ENCODE measurements at places on chromosomes 5 and 9.

DNA sequence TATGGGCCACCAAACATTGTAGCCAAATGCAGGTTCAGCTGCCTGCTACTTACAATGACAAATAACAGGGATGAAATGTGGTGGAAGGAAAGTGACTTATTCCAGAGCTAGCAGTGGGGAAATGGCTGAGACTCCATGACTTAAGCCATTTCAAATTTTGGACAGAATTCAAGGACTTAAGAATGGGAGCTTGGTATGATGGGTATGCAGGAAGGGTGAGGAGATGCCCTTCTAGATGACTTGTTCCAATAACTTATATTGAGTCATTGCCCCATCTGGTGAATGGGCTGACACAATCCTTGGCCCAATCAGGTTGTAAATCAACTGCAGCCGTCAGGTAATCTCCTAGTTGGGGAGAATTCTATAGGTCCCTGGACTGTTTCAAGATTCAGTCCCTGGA is 230.7 kb upstream of the SGCD start:
- DNase-seq = no peak

- no peak for DNase-seq
These were observed 53.0 kb upstream of the NXNL2 start for GRCh38 chr9:88481933-88482332.

DNA sequence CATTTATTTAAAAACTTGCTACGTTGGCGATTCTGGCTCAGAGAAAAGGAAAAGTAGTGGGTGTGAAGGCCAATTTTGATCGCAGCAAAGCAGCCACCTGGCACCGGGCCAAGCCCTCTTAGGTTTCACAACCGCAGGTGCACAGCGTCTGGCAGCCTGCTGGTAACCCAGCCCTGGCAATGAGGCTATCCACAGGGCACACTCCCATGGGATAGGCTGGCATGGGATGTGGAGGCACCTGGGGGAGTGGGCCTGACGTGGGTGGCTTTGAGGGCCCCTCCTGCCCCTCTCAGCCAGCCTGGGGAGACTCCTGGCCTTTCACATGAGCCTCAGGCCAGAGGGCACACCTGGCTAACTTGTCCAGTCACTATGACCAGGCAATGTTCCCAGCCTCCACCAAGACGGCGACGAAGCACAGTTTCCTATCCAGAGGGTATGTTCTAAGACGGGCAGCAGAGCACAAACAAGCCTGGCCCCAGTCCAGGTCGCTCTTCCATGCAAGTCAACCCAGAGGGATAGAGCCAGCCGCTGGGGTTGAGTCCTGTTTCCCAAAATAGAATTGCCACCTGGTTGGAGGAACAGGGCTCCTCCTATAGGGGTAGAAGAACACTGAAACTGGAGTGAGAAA is 19.0 kb downstream of the CMBL start:
- DNase-seq = no peak

- no peak for DNase-seq
These were observed 1.6 kb upstream of the LCN8 start for GRCh38 chr9:136759436-136760325.

GRCh38 chr5:14424011-14424685 is 157.4 kb upstream of the OTULINL start:
- DNase-seq = no peak

DNA sequence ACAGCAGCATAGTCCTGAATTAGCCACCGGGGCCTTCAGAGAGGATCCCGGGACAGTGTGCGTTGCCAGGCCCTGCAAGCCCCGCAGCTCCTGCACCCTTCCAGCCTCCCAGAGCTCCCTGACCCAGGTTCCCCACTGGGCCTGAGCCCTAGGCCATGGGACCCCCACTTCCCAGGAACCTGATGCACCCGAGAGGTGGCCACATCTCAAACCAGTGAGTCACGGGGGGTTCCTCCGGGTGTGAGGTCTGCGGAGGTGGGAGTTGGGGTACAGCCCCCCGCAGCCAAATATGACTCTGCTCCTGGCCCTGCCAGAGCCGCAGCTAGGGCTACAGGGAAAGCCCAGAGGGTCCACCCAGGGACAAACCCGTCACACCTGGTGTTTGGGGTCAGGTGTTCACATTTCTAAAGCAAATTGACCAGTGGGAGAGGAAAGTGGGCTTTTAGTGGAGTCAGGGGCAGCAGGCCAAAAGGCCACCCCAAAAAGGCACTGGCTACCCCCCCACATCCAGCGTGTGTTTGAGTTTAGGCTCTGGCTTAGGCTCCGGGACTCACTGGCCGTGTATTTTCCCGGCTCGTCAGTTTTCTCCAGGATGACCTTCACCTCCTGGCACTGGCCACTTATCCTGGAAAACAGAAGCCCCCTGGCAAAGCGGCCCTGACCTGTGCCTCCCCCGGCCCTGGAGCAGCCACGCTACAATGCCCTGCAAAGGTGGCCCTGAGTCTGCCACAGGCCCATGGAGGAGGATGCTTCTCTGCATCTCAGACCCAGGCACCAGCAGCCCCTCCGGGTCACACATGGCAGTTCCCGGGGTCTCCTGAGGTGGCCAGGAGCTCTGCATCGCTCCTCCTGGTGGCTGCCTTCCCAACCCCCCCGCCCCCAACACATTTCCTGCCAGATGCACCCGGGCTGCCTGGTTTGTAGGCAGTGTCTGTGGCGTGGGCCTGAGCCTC is 17.4 kb upstream of the OBP2B start:
- no peak for DNase-seq

GRCh38 chr5:120354126-120354525 is 110.0 kb upstream of the PRR16 start:
- no peak for DNase-seq

- no peak for DNase-seq
These were observed 10.1 kb upstream of the EFNA5 start for GRCh38 chr5:107680799-107681198.

DNA sequence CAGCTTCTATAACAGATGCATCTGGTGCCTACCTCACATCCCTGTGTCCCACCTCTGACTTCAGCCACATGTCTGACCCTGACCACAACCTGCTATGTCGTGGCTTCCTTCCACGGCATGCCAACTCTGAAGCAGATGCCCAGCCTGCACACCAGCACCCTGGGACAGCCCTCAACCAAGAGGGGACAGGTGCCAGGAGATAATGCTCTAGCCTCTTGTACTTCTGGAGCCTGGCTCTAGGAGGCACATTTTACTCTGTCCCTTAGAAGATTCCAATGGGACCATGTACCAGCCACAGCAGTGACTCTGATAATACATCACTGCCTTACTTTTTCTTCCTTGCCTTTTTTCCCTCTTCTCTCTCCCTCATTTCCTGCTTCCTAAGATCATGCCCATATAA is 51.4 kb downstream of the EBF1 start:
- DNase-seq = no peak

GRCh38 chr9:108167136-108167900 is 677.7 kb upstream of the KLF4 start:
- DNase-seq = no peak

DNA sequence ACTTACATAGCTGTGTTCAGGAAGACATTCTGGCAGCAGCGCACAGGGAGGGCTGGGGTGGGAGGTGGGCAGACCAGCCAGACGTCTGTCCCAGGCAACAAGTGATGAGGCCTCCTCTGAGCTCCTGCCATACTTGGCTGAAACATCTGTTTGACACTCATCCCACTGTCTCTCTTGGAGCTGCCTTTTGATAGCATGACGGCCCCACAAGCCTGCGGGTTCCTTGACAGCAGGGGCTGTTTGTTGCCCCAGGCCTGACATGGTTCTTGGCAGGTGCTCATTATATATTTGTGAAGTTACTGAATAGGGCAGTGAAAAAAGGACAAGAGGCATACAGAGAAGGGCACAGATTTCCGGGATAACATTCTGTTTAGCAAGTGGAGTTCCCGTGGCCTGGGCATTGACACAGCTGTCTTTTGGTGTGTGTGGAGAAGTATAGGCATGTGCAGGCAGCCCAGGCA is 22.2 kb upstream of the B4GALT1 start:
- no peak for DNase-seq

GRCh38 chr5:52825826-52826225 is 38.1 kb downstream of the ITGA1 start:
- DNase-seq = no peak

GRCh38 chr5:107544476-107544875 is 126.3 kb downstream of the EFNA5 start:
- DNase-seq = no peak

- DNase-seq = no peak
These were observed 367.3 kb downstream of the RAB3C start for GRCh38 chr5:58950224-58950623.

DNA sequence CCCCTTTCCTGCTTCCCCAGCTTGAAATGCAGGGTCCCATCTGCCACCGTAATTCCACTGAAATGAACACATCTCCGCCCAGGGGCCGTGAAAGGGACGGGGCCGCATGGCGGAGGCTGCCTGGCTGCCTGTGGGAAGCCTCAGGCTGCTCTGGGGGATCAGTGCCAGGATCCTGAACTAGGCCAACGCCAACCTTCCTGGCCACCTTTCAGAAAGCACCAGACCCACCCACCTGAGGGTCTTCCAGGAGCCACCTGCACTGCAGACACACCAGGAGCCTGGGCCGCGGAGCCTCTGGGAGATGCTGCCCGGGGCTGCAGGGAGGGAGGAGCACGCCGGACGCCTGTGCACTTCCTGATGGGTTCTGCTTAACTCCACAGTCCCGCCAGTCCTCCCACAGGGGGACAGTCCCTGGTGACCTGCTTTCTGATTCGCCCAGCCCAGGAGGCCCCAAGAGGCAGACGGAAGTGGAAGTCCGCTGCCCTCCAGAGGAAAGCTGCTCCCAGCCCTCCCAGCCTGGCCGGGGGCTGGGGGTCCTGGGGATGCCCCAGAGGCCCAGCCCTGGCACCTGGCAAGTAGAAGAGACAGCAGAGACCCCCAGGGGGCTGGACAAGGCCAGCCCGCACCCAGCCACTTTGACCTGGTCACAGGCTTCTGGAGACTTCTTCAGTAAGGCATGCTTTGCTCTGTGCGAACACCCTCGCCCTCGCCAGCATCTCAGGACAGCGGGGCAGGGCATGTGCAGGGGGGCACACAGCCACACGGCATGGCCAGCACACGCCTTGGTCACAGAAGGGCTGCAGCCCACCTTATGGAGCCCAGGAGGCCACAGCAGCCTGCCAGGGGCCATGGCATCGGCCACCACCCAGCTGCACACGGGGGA is at the start of gene CARD9:
CARD9 (minus strand) TSS at position 370 of the 883 bp plus-strand sequence. CDS start 1,591 bp downstream, outside the sequence.
- no peak for DNase-seq

GRCh38 chr9:17509701-17510100 is 69.2 kb upstream of the SH3GL2 start:
- no peak for DNase-seq

DNA sequence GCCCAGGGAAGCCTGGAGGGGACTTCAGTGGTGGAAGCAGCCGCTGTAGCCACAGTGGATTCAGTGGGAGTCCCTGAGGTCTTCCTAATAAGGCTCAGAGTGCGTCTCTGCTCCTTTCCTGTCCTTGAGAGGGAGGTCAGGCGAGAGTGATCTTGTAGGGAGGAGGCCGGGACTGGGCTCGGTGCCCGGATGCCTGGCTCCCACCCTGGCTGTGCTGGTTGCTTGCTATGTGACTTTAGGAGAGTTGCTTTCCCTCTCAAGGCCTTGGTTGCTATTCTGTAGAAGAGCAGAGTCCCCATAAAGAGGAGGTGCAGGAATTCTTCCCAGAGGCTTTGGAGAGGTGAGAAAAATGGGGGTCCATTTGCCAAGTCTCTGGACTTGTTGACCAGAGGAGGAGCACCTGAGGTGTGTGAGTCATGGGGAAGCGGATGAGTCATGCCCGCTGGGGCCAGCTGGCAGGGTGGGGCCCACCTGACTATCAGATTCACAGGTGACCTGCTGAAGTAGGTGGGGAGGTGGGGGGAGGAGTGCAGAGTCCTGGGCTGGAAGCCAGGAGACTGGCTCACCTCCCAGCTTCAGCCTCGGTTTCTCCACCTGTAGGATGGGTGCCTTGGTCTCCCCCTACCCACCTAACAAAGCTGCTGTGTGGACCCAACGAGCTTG is 13.8 kb downstream of the GSN start:
- DNase-seq = no peak

DNA sequence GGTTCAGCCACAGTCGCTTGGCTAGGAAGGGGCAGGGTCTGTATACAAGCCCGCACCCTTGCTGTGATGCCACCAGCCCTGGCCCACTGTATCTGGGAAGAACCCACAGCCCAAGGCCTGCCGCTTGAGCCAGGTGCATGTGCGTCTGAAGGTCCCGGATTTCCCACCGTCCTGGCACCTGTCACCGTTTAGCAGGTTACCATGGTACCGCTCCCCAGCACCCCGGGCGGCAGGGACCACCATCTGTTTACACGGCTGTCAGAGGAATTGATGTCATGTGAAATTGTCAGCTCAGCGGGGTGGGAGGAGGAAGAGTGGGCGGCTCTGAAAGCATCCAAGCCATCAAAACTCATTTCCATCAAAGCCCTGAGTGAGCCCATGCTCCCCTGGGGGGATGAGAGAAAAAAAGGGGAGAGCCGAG is 92.7 kb downstream of the HRH2 start:
- no peak for DNase-seq

- no peak for DNase-seq
These were observed 14.7 kb downstream of the KLHL9 start for GRCh38 chr9:21320465-21320864.

- DNase-seq = no peak
These were observed 2.7 kb downstream of the ANKRD33B start for GRCh38 chr5:10566543-10567068.

DNA sequence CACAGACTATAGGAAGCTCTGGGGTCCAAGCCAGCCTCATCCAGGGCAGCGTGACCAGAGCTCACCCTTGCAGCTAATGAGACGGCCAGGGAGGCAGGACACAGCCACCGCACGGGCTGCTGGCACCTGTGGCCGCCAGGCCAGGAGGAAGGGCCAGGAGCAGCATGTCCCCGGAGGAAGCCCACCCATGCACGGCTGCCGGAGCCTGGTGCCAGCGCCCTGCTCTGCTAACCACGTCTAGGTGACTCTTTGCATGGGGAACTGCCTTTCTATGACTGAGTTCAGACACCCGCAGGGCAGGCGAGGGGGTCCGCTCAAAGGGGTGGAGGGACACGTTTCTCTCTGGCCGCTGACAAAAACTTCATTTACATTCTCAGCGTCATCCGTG is 68.5 kb upstream of the SARDH start:
- DNase-seq = no peak

- no peak for DNase-seq
These were observed 51.9 kb downstream of the HABP4 start for GRCh38 chr9:96501633-96502538.

- DNase-seq = no peak
These were observed 45.7 kb downstream of the PPARGC1B start for GRCh38 chr5:149775785-149776184.

DNA sequence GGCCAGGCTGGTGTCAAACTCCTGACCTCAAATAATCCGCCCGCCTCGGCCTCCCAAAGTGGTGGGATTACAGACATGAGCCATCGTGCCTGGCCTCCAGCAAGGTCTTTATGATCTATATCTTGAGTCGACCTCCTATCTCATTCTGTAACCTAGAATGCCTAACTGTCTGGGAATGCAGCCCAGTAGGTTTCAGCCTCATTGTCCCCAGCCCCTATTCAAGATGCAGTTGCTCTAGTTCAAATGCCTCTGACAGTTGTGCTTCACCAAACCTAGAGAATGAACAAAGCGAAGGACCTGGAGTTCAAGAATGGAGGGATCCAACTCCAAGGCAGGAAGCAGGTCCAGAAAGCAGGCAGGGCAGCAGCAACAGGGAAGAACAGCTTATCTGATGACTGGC is 30.8 kb downstream of the GLRX start:
- DNase-seq = no peak

- DNase-seq = no peak
These were observed 24.1 kb upstream of the PTGS1 start for GRCh38 chr9:122346478-122347347.

GRCh38 chr5:102749416-102750030 is 5.6 kb upstream of the PAM start:
- DNase-seq = no peak

All from stimulated activated CD8-positive, alpha-beta memory T cell treated with anti-CD3 and anti-CD28 coated beads, Interleukin-2, amount 100 ng/mL, for 1 hour (primary cell).